ENCODE measurements at places on chromosomes 4 and X.

GRCh38 chrX:9677098-9677739 is 88.4 kb downstream of the GPR143 start:
- DNase-seq: peak; percentile 8

DNA sequence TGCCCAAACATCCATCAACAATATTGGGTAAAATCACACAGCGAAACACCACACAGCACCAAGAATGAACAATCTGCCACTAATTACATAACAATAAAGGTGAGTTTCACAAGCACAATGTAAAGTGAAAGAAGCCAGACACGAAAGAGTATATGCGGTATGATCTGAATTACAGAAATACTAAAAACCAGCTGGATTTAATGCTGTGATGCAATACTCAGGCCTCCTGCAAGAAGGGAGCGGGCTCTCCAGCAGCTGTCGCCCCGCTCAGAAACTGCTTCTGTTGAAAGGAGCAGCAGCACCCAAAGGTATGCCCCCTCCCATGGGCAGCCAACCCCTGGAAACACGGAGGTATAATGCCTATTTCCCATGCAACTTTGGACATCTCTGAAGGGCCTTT is 77.0 kb downstream of the PAPSS1 start:
- DNase-seq: no peak

DNA sequence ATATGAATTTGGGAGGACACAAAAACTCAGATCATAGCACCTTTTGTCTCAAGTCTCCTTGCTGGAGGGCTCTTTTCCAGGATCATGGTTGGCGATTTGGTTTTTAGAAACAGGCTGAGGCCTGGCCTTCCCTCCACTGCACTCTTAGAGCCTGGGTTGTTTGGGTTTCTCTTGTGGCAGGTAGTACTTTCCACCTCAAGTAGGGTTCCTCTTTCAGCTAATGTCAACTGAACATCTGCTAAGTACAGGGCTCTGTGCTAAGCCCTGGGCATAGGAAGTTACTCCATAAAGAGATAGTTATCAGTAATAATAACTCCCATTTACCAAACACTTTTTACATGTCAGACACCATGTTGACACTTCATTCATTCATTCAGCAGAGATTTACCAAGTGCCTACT is 28.2 kb upstream of the APLN start:
- DNase-seq: no peak

- peak; percentile 32 for DNase-seq
Observed at GRCh38 chr4:111847296-111848008, 297.8 kb upstream of the FAM241A start.

- DNase-seq: no peak
Observed at GRCh38 chrX:69142788-69143469, 22.3 kb downstream of the PJA1 start.

- DNase-seq: no peak
Observed at GRCh38 chr4:1713003-1713851, 1.1 kb upstream of the SLBP start.

Measured in HT-29 (cell line).